ENCODE measurements at places on chromosomes 16 and 17.

- DNase-seq = no peak
- no peak overlapping the region for H3K27ac ChIP-seq
- H3K4me3 ChIP-seq = no peak overlapping the region
- H3K27me3 ChIP-seq = no peaks in the 10 kb centered on the region
Observed at GRCh38 chr16:1197237-1197866, 27.7 kb downstream of the TPSG1 start.

GRCh38 chr16:88750854-88751253 is 34.2 kb downstream of the PIEZO1 start:
- no peaks in the 10 kb centered on the region for H3K36me3 ChIP-seq
- no peak overlapping the region for H3K27ac ChIP-seq
- DNase-seq = no peak

DNA sequence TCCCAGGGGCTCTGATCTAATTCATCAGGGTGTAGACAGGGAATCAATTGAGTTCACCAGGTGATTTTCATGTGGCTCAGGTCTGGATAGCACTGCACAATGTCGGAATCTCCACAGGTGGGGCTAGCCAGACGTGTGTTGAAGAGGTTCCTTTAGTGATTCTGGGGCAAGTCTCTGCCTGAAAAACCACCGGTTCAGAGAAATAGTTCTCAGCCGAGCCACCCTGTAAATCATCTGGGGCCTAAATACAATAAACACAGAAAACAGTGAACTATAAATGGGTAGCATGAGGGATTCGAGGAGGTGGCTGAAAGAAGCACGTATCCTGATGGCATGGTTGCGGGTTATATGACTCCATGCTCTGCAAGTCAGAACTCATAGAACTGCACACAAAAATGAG is 21.3 kb downstream of the ASPA start:
- DNase-seq = no peak
- H3K27ac ChIP-seq = no peak overlapping the region
- H3K27me3 ChIP-seq = no peaks in the 10 kb centered on the region
- no peaks in the 10 kb centered on the region for H3K36me3 ChIP-seq
- H3K4me1 ChIP-seq = no peaks in the 10 kb centered on the region
- H3K4me3 ChIP-seq = no peak overlapping the region

DNA sequence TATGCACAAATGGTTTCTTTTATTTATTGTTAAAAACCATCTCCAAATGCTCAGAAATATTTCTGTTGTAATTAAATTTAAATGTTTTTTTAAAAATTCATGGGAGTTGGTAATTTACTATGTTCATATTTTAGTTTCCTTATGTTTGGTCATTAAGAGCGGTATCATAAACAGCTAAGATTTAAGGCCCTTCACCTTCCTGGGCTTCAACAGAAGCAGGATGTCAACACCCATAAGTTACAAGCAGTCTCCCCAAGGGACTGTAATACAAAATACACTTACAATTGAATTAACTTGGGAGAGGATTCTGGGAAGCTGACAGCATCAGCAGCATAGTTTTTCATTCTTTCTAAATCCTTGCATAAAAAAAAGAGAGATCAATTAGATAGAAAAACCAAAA is 30.9 kb upstream of the TANC2 start:
- no peak overlapping the region for H3K27ac ChIP-seq
- H3K27me3 ChIP-seq = peaks cover 9% of the 10 kb centered on the region
- no peaks in the 10 kb centered on the region for H3K36me3 ChIP-seq
- no peak for DNase-seq
- no peaks in the 10 kb centered on the region for H3K4me1 ChIP-seq
- no peak overlapping the region for H3K4me3 ChIP-seq

DNA sequence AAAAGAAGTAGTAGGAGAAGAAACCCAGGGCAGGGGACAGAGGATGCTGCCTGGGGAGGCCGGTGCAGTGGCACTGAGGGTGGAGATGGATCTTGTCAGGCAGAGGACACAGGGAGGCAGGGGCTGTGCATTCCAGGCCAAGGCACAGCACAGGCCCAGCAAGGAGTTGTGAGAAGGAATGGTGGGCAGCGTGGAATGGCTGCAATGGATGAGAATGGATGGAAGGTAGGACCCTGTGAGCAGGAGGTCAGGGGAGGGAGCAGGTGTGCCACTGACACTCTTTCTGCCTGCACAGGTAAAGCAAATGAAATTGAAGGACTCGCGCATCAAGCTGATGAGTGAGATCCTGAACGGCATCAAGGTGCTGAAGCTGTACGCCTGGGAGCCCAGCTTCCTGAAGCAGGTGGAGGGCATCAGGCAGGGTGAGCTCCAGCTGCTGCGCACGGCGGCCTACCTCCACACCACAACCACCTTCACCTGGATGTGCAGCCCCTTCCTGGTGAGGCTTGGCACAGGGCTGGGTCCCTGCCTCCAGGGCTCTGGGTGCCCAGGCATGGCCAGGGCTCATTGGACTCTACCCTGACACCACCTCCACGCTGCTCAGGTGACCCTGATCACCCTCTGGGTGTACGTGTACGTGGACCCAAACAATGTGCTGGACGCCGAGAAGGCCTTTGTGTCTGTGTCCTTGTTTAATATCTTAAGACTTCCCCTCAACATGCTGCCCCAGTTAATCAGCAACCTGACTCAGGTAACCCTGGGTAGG is 32.8 kb downstream of the ABCC3 start:
- no peaks in the 10 kb centered on the region for H3K4me1 ChIP-seq
- H3K27me3 ChIP-seq = no peaks in the 10 kb centered on the region
- DNase-seq = no peak
- no peak overlapping the region for H3K27ac ChIP-seq
- H3K4me3 ChIP-seq = no peak overlapping the region

DNA sequence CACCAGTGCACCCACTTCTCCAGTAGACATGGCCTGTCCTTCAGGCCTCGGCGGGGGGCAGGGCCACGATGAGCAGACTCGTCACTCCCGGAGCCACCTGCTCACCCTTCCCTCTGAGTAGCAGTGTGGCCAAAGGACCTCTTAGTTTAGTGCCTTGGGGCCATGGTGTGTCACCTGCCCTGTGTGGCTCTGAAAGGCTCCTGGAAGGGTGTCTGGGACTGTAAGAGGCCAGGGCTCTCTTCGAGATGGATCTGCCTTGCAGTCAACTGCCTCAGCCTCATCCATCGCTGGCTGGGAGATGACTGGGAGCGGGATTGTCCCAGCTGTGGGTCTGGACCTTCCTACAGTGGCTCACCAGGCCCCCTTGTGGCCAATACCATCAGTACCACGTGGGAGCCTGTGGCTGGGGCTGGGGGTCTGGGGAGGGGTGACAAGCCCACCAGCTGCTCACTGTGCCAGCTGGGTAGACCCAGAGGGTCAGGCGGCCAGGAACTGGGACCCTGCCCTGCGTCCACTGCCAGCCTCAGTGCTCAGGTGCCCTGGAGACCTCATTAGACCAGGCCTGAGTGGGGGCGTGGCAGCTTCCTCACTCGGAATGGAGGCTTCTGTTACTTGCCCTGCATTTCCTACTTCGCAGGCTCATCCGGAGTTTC is 133.4 kb downstream of the OR1D5 start:
- H3K4me3 ChIP-seq = no peak overlapping the region
- no peaks in the 10 kb centered on the region for H3K27me3 ChIP-seq
- H3K4me1 ChIP-seq = peaks cover 16% of the 10 kb centered on the region

DNA sequence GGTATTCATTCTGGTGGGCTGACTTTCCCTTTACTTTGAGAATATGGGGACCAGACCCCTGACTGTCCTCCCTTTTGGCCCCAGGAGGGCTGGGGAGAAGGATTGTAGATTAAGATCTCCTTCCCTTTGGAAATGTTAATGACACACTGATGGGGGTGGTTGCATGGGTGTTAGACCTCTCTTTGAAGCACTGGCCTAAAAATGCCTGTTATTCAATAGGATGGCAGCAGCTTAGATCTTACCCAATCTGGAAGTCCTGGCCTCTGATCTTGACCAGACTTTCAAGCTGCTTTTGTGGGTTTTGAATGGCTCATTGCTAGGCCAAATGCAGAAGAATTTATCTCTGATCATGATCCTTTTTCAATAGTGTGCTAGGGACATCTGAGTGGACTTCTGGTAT is 25.7 kb downstream of the MAP3K3 start:
- no peaks in the 10 kb centered on the region for H3K36me3 ChIP-seq
- no peak overlapping the region for H3K27ac ChIP-seq
- no peak for DNase-seq
- H3K27me3 ChIP-seq = no peaks in the 10 kb centered on the region
- H3K4me1 ChIP-seq = peaks cover 6% of the 10 kb centered on the region

DNA sequence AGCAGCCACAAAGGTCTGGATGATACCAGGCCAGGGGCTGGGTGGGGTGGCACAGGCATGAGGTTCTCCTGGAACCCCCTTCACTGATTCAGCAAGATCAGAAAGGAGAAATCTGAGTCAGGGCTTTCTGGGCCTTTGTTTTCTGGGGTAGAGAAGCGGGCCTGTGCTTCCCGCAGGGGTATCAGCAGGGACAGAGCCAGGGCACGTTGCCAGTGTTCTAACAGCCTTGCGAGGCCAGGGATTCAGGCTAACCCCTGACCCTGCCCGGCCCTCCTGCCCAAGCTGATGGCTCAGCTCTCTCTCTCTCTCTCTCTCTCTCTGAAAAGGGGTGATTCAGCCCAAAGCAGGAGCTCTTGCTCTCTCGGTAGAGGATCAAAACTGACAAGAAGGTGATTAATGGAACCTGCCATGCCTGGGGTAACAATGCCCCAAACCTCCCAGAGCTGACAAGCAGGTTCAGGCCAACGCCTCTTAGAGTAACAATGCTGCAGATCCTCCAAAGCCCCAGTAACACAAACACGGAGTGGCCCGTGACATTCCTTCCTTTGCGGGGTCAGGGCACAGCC is 2.0 kb upstream of the KRT13 start:
- no peaks in the 10 kb centered on the region for H3K27me3 ChIP-seq
- no peak for DNase-seq
- H3K27ac ChIP-seq = no peak overlapping the region

- H3K4me3 ChIP-seq = no peak overlapping the region
- no peak for DNase-seq
- H3K27me3 ChIP-seq = no peaks in the 10 kb centered on the region
- no peak overlapping the region for H3K27ac ChIP-seq
- H3K36me3 ChIP-seq = no peaks in the 10 kb centered on the region
Observed at GRCh38 chr17:33396818-33397217, 103.7 kb upstream of the ASIC2 start.

GRCh38 chr16:10971560-10971961 is 27.2 kb downstream of the CLEC16A start:
- no peak overlapping the region for H3K4me3 ChIP-seq
- no peaks in the 10 kb centered on the region for H3K27me3 ChIP-seq
- no peaks in the 10 kb centered on the region for H3K4me1 ChIP-seq

DNA sequence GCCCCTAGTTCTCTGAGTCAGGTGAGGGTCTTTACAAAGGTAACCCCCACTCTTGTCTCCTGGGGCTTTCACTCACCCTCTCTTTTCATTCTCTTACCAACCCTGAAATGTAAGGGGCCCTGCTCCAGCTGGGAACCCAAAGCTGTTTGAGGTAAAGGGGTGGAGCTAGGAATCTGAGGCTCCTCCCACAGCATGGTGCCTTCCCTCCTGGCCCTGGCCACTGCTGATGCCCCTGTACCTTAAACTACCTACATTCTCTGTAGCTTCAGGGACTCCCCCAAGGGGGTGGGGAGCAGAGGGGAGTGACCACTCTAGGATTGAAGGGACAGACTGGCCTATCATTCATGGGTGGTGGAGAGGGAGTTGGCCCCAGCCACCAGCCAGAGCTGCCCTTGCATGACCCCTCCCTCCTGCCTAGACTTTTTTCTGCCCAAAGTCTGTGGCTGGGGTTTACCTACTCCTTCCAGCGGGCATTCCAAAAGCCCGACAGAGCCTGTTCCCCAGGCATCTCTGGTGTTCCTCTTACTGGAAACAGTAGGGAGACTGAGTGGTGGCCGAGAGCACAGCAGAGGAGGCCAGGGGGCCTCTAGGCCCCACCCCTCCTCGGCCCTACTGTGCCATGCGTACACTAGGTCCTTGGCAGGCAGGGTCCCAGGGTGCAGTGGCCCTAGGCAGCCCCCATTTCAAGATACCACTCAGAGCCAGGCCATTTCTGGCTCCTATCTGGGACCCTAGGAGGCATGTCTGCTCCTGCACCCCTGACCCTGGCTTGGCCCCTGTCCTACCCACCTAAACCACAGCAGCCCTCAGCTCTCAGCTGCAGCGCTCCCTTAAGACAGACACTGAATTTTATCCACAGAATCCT is 9.5 kb downstream of the DOK4 start:
- no peak overlapping the region for H3K27ac ChIP-seq
- H3K27me3 ChIP-seq = no peaks in the 10 kb centered on the region
- H3K36me3 ChIP-seq = no peaks in the 10 kb centered on the region
- peaks cover 23% of the 10 kb centered on the region for H3K4me1 ChIP-seq

- no peak overlapping the region for H3K27ac ChIP-seq
- peaks cover 23% of the 10 kb centered on the region for H3K36me3 ChIP-seq
- DNase-seq = no peak
Observed at GRCh38 chr16:87329436-87330256, 12.5 kb upstream of the C16orf95 start.

GRCh38 chr17:56110463-56111135 is 42.7 kb upstream of the ANKFN1 start:
- H3K27ac ChIP-seq = peak overlapping the region; percentile 49
- DNase-seq = peak; percentile 72
- H3K4me3 ChIP-seq = no peak overlapping the region
- no peaks in the 10 kb centered on the region for H3K36me3 ChIP-seq
- peaks cover 12% of the 10 kb centered on the region for H3K4me1 ChIP-seq

DNA sequence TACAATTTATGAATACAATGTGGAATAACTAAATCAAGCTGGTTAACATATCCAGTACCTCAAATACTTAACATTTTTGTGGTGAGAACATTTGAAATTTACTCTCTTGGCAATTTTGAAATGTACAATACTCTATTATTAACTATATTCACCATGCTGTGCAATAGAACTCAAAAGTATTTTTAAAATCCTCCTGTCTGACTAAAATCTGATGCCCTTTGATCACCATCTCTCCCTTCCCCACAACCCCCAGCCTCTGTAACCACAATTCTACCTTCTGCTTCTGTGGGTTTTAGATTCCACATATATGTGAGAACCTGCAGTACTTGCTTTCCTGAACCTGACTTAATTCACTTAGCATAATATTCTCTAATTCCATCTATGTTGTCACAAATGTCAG is 71.6 kb upstream of the ALOX12 start:
- H3K36me3 ChIP-seq = no peaks in the 10 kb centered on the region
- DNase-seq = no peak
- no peak overlapping the region for H3K4me3 ChIP-seq
- no peak overlapping the region for H3K27ac ChIP-seq
- no peaks in the 10 kb centered on the region for H3K4me1 ChIP-seq

GRCh38 chr17:78960928-78961327 is 18.8 kb downstream of the LGALS3BP start:
- DNase-seq = peak; percentile 22
- no peaks in the 10 kb centered on the region for H3K36me3 ChIP-seq
- H3K4me3 ChIP-seq = no peak overlapping the region
- peak overlapping the region; percentile 48 for H3K27ac ChIP-seq

DNA sequence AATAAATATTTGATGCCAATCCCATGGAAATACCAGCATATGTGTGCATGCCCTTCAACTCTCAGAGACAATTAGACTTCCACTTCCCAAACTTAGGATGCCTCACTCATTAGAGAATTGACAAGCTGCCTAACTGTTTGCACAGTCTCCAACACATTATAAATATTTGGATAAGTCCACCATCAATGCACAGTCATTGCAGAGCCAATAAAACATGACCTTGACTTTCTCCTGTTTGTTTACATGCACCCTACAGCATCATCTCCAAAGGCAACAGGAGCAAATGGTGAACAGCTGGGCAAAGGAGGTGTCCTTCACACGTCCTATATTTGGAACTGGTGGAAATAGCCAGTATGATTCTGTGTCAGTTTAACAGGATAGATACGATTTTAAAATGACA is 804.4 kb upstream of the RBFOX1 start:
- no peaks in the 10 kb centered on the region for H3K4me1 ChIP-seq
- no peaks in the 10 kb centered on the region for H3K36me3 ChIP-seq
- H3K4me3 ChIP-seq = no peak overlapping the region
- DNase-seq = no peak
- H3K27me3 ChIP-seq = no peaks in the 10 kb centered on the region

Measured in transverse colon (tissue), 4 donors.